ENCODE measurements at places on chromosomes 1 and 21.

DNA sequence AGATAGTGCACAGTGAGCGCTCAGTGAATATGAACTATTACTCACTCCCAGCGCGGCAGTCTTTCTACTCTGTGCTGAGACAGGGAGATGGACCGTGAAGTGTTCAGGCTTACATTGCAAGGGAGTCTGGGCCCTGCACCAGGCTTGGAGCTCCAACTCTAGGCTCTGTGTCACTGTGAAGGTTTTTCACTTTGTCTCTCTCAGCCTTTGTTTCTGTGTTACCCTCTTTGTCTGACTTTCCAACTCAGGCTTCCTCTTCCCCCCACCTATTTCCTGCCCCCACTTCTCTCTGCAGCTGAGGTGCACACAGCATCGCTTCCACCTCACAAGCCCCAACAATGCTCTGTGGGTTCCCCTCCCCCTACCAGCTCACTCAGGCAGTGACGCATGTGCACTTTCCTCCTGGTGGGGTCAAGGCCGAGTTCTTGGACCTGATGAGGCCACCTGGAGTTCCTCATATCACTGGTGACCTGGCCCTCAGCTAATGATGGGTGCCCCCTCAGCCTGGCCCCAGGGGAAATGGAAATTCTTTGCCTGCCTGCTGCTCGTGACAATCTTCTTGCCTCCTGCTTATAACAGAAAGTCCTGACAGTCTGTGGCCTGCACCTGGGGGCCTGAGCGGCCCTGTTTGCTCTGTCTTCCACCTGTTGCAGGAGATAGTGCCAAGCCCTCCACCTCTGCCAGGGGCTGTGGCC lies 1.1 kb upstream of the LCK start:
- DNase-seq = peak; percentile 84

GRCh38 chr1:16925635-16926490 lies 4.1 kb downstream of the CROCC start:
- no peak for DNase-seq

GRCh38 chr1:72366466-72366865 lies 84.1 kb upstream of the NEGR1 start:
- no peak for DNase-seq

GRCh38 chr21:14241297-14241696 lies 25.3 kb downstream of the RBM11 start:
- DNase-seq = no peak

DNA sequence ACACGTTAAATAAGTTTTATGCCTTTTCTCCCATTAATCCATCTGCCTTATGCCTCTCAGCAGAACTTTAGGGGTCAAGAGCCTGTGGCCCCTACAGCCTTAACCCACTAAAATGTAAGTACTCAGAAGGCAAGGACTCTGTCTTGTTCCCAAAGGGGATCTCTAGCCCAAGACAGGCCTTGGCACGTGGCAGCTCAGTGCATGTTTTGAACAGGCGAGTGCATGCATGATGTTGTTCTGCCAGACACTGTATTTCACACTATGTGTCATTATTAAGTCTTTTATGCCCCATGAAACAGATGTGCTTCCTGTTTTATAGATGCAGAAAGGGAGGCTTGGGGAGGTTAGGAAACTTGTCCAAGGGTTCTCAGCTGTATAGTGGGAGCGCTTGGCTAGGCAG lies 102.8 kb downstream of the ETS2 start:
- DNase-seq = no peak

GRCh38 chr21:37888659-37889058 lies 27.6 kb downstream of the KCNJ6 start:
- DNase-seq = no peak
